ENCODE measurements at places on chromosomes 6 and 20.

- DNase-seq = no peak
Measured at GRCh38 chr20:24296477-24297261, 172.8 kb upstream of the SYNDIG1 start.

DNA sequence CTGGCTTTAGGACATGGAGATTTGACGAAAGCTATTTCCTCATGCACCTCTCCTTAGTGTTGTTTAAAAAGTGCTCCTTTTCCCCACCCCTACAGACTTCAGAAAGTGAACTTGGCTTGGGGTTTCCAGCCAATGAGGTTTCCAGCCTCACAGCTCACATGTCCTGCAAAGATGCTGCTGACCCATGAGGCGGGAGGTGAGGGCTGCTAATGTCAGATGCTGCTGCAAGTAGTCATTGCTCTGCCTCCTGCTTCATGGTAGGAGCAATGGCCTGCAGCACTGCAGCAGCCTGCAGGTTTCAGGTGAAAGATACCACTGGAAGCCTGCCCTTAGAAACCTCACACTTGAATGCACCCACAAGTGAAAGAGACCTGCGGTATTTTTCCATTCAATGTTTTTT is 112.8 kb downstream of the LAMP5 start:
- DNase-seq = no peak

DNA sequence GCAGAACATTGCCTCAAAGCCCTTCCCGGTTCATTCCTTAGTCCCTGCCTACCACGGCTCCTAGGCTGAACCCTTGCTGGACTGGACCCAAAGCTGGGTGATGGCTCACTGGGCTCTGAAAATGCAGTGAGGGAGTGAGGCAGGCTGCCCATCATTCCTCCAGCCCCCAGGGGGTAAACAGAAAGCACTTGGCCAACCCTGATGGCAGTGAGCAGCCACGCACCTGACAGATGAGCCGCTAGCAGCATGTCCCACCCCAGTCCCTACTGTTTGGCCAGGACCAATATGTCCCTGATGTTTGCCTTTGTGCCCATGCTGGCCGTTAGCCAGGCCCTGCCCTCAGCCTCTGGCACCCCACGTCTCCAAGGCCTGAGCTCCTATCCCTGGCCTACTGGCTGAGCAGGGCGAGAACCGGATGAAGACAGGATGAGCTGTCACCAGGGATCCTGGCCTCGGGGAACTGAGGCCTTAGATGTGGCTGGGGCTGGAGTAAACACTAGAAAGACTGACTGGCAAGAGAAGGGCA is 19.4 kb upstream of the BAK1 start:
- no peak for DNase-seq

DNA sequence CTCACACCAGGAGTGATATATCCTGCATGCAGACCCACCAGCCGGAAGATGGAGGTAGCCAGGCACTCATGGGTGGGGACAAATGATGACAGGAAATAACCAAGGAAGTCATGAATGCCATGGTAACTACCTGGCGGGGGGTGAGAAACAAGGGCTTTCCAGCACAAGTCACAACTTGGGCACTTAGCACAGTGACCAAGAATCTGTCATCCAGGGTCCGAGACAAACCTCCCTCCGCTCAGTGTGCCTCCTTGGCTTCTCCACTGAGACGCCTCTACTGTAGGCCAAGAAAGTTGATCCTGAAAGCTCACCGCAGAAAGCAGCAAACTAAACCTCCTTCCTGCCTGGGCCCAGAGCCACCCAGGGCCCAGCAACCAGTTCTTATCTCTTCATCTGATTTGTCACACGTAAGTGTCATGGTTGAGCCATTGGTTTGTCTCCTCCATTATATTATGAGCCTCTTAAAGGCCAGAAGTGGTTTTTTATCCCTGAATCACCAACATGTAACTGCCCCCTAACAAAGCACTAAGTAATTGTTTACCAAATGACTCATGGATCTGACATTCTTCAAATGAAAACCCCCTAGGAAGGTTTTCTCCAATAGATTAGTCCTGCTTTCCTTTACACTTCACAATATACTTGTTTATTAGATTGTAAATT is 84.3 kb upstream of the TAB2 start:
- DNase-seq = no peak

GRCh38 chr6:126091466-126091865 is 105.1 kb downstream of the TRMT11 start:
- peak; percentile 58 for DNase-seq

DNA sequence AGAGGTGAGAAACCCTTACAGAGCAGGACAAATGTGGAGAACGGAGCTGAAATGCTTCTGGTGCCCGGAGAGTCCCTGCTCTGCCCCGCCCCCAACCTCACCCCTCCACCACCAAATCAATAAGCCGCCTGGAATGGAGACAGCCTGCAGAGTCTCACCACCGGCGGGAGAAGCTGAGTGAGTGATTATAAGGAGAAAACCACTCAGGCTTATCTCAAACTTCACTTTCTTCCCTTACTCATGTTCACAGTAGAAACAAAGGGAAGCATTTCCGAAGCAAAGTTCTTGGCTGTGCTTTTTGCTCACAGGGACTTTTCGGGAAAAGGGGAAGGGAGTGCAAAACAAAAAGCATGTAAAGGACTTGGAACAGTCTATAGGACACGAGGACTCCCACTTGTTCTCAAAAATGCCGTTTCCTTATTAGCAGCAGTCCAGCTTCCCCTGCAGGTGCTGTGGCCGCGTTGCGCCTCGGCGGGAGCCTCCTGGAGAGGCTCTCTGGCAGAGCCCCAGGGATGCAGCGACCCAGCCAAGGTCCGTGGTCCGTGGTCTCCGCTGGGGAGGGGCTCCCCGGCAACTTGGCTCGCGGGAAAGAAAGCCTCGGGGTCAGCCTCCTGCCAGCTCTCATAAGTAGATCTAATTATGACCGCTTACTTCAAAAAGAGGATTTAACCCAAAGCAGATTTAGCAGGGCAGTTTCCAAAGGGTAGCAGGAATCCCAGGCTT is 64.8 kb upstream of the TMEM30A start:
- DNase-seq = peak; percentile 88

DNA sequence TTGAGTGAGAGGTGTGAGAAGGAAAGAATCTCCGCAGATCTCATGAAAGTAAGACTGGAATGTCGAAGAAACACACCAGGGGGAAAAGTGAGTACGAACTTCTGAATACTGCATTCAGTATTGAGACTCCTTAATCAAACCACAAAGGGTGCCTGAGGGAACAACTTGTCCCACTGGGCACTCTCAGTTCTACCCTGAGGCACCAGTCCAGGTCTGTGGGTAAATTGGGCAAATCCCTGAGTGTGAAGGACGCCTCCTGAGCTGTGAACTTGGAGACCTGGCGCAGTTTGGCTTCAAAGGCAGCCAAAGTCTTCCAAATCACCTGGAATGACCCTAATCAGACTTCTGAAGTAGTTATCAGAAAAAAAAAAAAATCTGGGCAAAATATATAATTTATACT is 329.7 kb downstream of the BTBD9 start:
- DNase-seq = no peak

- DNase-seq = no peak
Measured at GRCh38 chr6:64520050-64520449, 884.4 kb downstream of the PHF3 start.

DNA sequence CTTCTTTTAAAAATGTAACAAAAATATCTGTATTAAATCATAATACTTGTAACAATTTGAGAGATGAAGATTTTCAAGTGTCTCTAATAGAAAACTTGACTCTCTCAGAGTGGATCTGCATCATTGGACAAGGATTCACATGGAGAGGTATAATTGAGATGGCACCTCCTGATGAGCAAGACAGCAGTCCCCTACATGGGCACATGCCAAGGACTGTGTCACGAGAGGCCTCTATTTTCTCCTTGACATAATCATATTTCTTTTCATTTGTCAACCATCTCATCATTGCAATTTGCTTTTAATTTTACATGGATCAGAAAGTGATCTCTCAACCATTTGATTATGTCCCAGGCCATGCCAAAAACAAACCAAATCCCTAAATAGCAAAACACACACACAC is 206.8 kb upstream of the THEMIS start:
- DNase-seq = no peak

DNA sequence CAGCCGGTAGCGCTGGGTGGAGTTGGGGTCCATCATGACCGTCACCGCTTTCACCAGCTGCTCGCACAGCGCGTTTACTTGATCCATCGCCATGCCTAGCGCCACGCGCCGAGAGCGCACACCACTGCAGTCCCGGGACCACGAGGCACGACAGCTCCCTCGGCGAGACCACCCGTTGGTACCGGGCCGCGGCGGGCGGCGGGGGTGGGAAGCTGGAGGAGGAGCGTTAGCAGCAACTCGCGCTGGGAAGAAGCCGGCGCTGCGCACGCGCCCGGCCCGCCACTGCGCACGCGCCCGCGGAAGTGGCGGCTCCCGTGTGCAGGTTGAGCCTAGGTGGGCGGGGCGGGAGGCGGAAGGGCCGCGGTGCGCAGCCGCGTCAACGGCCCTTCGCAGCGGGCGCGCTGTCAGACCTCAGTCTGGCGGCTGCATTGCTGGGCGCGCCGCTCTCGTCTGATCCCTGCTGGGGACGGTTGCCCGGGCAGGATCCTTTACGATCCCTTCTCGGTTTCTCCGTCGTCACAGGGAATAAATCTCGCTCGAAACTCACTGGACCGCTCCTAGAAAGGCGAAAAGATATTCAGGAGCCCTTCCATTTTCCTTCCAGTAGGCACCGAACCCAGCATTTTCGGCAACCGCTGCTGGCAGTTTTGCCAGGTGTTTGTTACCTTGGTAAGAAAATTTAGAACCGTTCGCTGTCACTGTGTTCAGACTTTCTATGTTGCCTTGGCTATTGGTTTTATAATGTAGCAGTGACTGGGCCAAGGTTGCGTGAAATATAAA is at the start of the genes POLH and XPO5:
POLH (plus strand) TSS at position 414 of the 780 bp plus-strand sequence. CDS start 6,135 bp downstream, outside the sequence.
XPO5 (minus strand) TSS at position 267 of the 780 bp plus-strand sequence; CDS start at position 93, 174 bp downstream.
- DNase-seq = peak; percentile 98

DNA sequence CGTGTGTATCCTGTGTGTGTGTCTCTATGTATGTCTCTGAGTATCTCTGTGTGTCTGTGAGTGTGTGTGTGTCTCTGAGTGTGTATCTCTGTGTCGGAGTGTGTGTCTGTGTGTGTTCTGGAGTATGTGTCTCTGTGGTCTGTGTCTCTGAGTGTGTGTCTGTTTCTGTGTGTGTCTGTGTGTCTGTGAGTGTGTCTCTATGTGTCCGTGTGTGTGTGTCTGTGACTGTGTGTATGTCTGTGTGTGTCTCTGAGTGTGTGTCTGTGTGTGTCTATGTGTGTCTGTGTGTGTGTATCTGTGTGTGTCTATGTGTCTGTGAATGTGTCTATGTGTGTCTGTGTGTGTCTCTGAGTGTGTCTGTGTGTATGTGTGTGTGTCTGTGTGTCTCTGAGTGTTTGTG is 73.4 kb downstream of the SRC start:
- DNase-seq = no peak

- DNase-seq = no peak
Measured at GRCh38 chr6:46538800-46539480, 47.7 kb upstream of the RCAN2 start.

GRCh38 chr6:82246370-82246769 is 1.2 kb downstream of the IBTK start:
- no peak for DNase-seq

DNA sequence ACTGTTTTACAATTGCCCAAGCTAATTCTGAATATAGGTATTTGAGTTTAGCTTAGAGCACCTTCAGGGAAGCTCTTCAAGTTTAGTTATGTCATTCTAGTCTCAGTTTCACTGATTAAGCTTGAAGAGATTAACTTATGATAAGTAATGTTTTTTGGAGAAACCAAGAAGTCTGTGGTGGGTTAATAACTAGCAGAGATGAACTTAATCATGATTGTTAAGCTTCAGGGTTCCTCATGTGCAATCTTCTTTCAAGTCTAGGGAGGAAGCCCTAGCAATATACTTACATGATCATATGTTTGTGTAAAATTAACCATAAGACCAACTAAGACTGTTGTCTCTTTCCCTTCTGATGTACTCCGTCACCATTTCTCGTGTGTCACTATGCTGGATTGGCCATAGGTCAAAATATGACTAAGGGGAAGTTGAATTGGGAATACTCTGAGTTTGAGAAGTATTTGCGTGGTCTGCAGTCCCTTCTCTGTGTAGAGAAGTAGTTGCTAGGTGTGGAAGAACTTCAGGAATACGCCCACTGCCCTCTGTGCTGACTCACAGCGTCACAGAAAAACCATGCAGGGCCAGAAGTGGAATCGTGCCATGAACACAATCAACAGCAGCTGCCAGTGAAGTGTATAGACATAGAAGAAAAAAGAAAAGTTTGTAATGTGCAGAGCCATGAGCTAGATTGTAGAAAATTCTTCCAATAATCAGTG is 88.3 kb downstream of the SH3BGRL2 start:
- DNase-seq = no peak

DNA sequence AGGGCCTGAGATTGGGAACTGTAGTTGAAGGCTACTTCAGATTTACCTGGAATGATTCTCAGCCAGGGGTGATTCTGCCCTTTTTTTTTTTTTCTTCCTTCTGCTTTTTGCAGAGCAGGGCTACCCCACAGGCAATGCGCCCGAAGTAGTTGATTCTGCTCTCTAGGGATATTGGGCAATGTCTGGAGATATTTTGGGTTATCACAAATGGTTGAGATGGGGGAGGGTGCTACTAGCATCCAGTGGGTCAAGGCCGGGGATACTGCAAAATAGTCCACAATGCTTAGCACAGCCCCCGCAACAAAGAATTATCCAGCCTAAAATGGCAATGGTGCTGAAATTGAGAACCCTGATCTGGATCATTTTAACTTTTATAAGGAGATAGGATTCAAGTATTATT is 71.2 kb upstream of the ZMYND8 start:
- no peak for DNase-seq

- no peak for DNase-seq
Measured at GRCh38 chr6:166830185-166830890, 126.0 kb downstream of the RNASET2 start.

GRCh38 chr6:56999049-56999448 is 44.1 kb downstream of the BEND6 start:
- no peak for DNase-seq

DNA sequence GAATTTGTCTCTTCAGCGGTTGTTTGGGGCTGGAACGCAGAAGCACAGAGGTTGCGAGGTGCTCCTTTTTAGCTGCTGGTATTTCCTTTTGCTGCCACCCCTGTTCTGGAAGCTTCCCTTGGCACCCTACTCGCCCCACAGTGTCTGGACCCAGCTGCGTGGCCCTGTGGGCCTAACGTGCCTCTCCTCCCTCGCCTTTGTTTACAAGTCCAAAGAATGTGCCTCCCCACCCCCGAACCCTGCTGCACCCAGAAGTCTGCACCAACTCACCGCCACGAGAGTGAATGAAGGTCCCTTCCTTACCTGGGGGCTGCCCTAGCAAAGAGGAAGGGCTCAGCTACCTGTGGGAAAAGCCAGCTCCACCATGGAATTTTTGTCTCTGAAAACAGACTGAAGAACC is 139.7 kb upstream of the RPS6KA2 start:
- no peak for DNase-seq

- DNase-seq = no peak
Measured at GRCh38 chr20:23120936-23121750, 35.0 kb upstream of the CD93 start.

DNA sequence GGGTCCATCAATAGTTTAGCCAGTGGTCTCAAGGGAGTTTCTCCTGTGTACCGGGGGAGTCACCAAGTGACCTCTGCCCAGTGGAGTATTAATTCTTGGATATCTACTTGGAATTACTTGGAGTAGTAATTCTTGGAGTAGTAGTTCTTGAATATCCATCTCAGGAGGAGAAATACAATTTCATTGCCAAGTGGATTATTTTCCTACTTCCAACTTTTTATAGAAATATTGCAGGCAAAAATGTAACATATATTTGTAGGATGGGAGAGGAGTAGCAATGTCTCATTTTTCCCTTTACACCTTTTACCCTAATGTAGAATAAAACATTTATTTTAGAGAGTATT is 91.6 kb upstream of the FAM184A start:
- no peak for DNase-seq

Data from neural progenitor cell (in vitro differentiated cells).